ENCODE measurements at places on chromosomes 7 and 10.

- DNase-seq: peak; percentile 8
Observed at GRCh38 chr10:52499281-52499680, 185.2 kb downstream of the DKK1 start.

DNA sequence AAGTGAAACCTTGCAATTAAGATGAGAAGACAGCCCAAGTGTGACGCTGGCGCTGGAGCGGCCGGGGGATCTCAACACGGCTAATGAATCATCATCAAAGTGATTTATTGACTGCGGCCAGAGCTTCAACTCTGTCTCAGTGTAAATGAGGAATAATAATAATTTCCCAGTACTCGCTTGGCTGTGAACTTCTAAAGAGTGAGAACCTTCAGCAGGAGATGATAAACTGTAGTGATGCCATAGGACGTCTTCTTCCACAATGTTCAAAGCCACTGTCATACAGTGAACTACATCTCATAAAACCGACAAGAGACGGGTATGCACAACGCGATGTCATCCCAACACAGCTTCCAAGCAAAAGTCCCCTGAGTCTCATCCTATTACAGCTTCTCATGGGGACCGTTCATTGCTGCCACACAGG lies 123.6 kb upstream of the NOBOX start:
- DNase-seq: no peak

DNA sequence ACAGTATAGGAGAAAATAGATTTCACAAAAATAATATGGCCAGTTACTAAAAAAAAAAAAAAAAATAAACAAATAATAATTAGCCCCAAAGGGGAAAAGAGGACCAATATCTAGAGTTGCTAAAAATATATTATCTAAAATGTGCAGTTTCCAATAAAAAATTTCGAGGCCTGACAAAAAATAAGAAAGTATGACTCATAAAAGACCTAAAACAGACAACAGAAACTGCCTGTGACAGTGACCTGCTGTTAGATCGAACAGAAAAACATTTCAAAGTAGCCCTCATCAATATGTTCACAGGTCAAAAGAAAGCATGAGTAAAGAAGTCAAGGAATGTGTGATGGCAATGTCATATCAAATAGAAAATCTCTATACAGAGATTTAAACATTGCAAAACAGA lies 11.8 kb upstream of the TSPAN12 start:
- DNase-seq: no peak

DNA sequence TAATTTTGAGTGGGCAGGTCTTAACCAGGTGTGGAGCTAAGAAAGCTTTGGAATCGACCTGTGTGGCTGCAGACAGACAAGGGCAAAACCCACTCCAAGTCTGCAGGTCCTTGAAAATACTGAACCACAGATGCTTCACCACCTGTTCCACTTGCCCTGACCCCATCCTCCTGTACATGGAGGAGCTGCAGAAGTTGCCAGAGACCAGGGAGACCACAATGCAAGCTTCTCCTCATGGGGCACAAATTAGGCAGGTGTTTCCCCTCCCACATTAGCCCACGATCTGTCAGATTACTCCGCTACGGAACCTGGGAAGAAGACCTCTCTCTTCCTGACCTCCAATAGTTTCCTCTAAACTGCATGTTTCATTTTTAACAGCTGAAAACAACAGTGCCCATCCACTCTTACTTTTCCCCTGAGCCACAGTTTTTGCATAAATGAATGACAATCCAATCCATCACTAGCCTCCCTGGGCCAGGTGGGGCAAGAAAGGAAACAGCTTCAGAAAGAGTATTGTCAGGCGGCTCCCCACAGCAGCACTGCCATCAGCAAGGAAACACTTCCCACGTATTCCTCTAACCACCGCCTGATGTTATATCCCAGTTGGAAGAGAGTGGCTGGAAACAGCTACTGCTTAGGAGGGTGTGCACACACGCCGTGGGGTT lies 141.6 kb downstream of the PRKAG2 start:
- DNase-seq: no peak

- peak; percentile 27 for DNase-seq
Observed at GRCh38 chr10:3464760-3465405, 292.3 kb upstream of the PITRM1 start.

- peak; percentile 71 for DNase-seq
Observed at GRCh38 chr7:99372275-99373090, 2.0 kb upstream of the ARPC1B start.

DNA sequence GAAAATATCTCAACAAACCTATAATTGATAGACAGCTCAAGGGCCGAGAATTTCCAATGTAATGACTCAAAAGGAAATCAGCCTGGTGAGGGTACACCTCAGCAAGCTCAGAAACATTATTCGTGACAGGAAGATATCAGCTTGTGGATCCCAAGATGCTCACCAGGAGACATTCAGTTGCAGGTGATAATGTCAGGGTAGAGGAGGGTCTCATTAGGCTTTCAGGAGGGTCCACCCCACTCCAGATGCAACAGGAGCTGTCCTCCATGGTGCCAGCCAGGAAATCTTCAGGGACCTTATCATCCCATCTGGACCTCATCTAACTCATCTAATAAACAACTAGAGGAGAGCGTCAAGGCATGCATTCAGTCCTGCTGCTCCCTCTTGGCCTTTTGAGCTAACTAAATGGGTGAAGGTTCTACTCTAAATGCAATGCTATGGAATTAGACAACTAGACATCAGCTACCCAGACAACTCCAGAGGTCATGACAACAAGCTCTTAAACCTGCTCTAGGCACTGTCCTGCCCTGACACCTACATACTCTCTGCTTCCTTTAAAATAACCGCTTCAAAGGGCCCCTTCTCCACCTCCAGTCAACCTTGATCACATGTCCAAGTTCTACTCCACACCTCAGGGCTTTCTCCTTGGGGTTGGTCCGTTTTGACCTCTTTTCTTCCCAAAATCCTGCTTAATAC lies 4.3 kb upstream of the GIMAP5 start:
- DNase-seq: no peak

DNA sequence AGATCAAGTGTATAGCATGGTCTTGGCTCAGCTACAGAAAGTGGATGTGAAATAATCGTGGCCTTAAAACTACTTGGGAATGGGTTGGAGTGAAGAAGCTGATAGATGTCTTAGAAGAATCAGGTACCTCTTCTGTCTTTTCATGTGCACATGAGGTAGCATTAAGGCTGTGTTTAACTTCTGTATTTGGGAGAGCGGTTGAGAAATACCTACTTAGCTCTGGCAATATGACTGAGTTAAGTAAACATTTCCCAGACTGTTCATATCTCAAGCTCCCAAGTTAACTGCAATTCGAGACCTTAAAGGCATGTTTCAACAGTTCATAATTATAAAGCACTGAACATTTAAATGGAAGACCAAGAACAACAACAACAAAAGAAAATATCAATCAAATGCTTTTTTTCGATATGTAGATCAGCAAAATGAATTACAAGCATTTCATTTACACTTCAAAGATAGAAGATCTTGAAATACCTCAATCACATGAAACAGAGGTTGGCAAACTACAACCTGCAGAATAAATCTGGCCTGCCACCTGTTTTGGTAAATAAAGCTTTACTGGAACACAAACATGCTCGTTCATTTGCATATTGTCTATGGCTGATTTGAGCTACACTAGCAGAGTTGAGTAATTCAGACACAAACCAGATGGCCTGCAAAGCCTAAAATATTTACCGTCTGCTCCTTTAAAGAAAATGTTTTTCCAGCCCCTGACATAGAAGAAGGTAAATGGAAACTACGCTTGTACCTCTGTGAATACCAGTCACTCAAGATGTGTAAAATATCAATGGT lies 337.1 kb upstream of the GLI3 start:
- peak; percentile 11 for DNase-seq

GRCh38 chr10:129207297-129207696 lies 259.7 kb upstream of the MGMT start:
- DNase-seq: no peak

DNA sequence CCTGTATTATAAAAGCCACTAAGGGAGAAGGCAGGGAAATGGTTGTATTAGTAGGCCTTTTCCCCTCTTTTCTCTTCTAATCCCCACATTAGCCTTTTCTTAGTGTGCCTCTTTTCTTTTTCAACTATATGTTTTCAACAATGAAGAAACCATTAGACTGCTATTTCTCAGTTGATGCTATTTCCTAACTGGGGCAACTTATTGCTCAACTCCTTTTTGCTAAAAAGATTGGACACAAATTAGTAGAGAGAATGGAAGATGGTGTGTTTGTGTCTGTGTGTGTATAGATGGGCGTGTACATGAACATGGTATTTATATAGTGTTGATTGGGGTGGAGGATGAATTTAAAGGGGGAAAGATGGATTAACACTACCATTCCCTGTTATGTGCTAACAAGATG lies 28.4 kb downstream of the TBC1D12 start:
- DNase-seq: no peak

GRCh38 chr7:146150153-146150552 lies 33.6 kb downstream of the CNTNAP2 start:
- no peak for DNase-seq

DNA sequence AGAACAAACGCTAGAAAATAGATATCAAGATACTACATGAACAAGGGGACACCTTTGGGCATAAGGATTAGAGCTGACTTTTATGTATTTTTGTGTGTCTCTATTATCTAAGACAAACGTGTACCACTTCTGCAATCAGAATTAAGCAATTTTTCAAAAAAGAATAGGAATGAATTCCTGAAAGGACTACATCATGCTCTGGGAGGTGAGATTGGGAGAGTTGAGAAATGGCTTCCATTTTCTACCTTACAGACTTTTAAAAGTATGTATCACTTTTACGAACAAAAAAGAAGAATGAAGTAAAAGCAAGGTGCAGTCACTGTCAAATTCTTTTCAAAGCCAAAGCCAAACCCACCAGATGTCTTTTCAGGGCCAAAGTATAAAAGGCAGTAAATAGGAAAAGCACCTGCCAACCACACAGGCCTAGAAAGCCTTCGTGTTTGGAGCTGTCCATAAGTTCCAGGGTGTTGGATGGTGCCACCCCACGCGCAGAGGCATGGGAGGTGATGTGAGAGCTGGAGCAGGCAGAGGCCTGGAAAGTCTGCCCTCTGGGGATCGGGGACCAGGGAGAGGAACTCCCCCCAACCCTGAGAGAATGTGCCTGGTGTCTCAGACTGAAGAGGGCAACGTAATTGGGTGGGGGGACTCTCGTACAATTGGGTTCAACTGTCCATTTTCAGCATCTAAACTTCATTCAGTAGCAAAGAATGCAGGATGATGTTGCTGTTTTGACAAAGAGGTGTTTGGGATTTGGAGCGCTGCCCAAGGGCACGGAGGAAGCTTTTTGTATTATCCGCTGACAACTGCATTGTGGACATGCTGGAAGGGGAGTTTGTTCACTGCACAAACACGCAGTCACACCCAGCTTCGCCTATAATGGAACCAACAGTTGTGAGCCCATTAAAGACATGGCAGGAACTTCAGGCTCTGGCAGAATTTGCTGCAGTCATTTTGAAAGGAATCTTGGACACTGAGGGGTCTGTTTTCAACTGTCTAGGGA lies 17.6 kb upstream of the CTBP2 start:
- DNase-seq: no peak

DNA sequence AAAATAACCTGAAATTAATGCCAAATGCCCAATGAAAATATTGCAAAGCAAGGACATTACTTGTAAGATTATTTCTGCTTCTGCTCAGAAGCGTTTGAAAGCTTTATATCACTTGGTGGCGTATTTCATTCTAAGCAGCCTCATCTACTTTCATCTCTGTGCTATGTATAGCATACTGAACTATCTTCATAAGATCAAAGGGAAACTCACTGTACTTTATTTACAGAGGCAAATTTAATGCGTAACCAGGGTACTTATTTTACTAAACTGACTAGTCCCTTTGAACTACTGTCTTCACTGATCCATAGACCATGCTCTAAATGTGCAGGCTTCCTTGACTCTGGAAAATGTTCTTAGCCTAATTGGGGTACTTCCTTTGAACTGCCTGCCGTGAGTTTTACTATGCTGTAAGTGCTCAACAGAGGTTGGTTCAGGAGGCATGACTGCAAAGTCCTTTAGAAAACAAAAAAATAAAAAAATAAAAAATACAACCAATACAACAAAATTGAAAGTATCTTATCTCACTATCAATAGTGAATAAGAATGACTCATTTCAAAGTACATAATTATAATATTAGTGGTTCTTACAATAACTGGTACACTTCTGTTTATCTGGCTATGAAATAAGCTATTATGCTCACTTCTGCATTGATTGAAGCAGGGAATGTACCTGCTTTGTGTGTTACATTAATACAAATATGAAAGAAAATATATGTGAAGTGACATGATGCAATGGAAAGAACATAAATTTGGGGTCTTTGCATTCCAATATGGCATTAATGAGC lies 41.0 kb upstream of the TSPAN12 start:
- DNase-seq: no peak

- no peak for DNase-seq
Observed at GRCh38 chr10:76576276-76576962, 1061.2 kb downstream of the KCNMA1 start.

DNA sequence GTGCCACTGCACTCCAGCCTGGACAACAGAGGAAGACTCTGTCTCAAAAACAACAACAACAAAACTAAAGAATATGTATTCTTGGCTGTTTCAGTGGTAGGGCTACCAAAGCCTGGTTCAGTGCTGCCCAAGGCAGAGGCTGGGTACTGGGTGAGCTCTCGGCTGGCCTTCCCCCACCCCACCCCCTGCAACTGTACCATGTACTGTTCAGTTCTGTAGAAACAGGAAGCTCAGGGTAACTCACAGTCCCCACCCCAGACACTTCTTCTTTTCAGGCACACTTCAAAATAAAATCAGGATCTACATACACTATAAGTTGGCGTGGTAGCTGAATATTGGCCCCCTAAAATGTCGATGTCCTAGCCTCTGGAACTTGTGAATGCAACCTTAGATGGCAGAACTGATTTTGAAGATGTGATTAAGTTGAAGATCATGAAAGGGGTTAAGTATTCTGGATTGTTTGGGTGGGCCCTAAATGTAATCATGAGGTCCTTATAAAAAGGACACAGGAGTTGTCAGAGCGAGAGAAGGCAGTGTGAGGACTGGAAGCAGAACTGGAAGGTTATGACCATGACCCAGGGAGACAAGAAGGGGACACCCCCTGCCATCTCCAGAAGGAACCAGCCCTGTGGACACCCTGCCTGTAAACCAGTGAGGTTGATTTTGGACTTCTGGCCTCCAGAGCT lies 31.2 kb downstream of the TBXAS1 start:
- DNase-seq: no peak

GRCh38 chr10:82397854-82398253 lies 522.9 kb downstream of the NRG3 start:
- no peak for DNase-seq

GRCh38 chr7:159070431-159071148 lies 74.1 kb downstream of the VIPR2 start:
- DNase-seq: no peak

- no peak for DNase-seq
Observed at GRCh38 chr7:30709549-30709948, 27.3 kb upstream of the CRHR2 start.

GRCh38 chr10:130479926-130480325 lies 343.7 kb downstream of the GLRX3 start:
- no peak for DNase-seq

Data from hepatocyte (in vitro differentiated cells).